Thoracic aorta (tissue), 2 donors: ENCODE measurements at places on chromosomes 3 and 15. TPM values are rescaled to one million over a fixed set of nuclear protein-coding genes. Genes with fewer than 3 reads are reported as not detected.

GRCh38 chr3:13495921-13496723 is 16.0 kb downstream of the HDAC11 start:
- DNase-seq = peak; percentile 41

- DNase-seq = no peak
These were observed 81.0 kb upstream of the ZPLD1 start for GRCh38 chr3:102353805-102354204.

DNA sequence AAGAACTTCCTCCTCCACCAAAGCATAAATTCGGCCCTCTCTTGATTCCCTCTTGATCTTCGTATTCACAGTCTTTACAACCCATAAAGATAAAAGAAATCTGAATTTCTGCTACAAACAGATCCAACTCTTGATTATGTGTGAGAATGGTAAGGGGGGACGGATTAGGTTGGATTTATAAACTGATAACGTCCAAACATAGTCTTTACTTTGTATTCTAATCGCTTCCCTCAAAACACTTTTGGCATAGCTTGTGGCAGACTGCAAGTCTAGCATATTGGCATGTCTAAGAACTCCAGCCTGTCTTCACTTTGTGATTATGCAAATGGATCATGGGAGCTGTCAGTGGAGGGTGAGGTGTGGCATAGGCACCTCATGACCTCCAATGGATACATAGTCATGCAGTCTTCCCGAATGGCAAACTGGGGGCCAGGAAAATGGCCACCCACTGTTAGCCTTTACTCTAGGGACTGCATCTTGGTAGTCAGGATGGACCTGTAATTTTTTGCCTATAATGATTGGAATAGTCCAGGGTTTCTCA is 24.3 kb upstream of the GPR171 start:
- DNase-seq = no peak

DNA sequence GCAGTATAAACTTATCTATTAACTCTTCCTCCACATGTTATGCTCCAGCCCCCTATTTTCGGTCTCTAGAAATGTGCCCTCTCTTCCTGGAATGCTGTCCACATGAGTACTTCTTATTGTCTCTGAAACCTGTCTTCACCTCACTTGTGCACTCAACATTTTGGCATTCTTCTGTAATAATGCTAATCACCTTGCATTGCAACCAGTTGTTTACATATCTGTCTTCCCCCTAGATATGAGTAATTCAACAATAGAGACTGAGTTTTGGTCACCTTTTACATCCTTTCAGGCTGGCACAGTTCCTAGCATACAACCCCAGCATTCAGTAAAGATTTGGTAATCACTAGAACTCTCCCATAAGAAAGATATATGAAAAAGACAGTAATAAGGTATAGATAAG is 17.2 kb downstream of the CCDC80 start:
- DNase-seq = no peak

DNA sequence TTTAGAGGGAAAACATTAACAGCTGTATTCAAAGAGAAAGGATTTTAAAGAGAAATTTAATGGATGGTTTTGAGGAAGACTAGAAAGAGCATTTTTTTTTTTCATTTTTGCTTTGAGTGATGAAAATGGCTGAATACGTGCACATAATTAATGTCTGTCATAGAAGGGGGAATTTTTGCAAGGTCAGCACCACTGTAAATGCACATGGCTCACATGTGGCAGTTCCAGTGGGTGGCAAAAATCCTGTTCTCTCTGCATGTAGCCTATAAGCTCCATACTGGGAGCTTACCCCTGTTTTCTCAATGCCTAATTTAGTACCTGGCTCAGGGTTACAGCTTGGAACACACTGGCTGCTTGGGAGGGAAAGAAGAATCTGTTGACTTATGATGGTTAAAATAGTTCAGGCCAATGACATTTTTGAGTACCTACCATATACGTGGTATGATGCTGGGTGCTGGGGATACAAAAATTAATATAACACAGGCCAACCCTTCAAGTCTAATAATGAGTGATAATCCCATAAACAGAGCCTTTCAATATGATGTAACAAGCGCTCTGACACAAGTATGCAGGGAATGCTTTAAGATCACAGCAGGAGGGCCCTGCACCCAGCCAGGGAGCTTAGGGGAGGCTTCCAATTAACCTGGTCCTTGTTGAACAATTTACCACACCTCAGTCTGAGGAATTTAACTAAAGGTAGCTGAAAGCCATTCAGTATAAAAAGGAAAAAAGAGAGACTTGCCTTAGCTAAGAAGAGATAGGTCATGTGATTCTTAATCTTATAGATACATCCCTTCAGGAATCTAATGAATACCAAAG is 33.0 kb downstream of the HSPBAP1 start:
- DNase-seq = no peak

GRCh38 chr3:183313764-183314163 is 60.7 kb downstream of the B3GNT5 start:
- no peak for DNase-seq

- DNase-seq = no peak
These were observed 49.5 kb downstream of the CMC1 start for GRCh38 chr3:28290863-28291300.

DNA sequence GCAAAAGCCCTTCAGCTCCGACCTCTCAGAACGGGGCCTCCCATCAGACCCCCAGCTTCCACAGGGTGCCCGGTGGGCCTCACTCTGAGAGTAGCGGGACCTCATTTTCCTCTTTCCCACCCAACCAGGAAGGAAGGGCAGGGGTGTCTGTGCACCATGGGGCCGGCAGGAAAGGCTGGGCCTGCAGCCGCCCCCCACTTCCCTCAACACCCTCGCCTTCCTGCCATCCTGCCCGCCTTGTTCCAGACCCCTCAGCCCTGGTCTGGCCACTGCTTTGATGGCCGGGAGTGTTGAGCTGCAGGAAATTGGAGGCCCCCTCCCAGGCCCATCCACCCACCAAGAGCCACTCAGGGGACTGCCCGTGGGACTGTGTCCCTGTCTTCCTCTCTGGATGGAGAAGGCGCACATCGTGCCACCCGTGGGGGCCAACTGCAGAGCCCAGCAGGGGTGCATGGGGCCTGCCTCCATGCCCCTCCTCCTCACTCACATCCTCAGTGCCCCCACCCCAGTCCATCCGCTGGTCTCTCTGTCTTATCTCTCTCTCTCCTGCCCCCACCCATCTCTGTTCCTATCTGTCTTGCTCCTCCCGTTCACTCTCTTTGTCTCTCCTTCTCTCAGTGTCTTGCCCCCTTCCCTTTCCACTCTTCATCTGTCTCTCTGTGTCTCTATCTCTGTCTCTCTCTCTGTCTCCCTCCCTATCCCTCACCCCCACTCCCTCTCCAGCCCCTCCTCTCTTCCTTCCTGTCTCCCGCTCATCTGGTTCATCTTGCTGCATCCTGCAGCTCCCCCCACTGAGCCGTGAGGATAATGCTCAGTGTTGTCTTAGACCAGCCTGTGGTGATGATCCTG is 1.8 kb upstream of the PLXND1 start:
- no peak for DNase-seq

DNA sequence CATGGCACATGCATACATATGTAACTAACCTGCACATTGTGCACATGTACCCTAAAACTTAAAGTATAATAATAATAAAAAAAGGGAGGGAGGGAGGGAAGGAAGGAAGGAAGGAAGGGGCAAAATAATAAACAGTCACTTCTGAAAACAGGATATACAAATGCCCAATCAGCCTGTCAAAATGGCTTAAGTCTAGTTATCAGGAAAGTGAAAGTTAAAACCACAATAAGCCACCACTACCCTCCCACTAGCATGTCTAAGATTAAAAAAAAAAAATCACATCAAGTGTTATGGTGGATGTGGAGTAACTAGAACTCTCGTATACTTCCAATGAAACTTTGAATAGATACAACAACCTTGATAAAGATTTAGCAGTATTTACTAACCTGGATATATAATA is 145.6 kb upstream of the GMNC start:
- no peak for DNase-seq

DNA sequence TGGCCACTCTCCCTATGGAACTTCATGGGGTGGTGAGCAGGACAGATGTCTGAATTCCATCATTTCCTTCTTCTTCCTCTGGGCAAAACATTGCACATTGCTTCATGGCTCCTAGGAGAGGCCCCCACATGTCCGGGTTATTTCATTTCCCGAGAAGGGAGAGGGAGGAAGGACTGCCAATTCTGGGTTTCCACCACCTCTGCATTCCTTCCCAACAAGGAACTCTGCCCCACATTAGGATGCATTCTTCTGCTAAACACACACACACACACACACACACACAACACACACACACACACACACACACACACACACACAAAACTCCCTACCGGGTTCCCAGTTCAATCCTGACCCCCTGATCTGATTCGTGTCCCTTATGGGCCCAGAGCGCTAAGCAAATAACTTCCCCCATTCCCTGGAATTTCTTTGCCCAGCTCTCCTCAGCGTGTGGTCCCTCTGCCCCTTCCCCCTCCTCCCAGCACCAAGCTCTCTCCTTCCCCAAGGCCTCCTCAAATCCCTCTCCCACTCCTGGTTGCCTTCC is 1.9 kb downstream of the RHO start:
- no peak for DNase-seq

DNA sequence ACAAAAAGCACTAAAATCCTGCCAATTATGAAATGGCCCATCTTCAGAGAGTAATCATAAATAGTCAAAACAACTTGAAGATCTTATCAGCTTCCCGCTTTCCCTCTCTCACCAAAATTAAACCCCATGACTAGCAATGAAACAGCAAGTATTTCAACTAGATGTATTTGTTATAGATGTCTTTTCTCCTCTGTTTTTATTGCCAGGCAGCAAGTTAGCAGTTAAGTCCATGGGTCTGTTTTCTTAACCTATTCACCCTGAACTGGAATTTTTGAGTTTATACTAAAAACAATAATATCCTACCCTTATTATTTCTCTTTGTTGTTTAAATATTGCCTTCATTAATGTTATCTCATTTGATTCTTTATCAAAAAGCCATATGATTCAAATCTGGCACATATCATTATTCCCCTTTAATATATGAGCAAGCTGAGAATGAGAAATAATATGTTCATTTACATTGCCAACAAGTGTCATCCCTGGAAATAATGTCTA is 23.3 kb downstream of the AQP9 start:
- DNase-seq = no peak

DNA sequence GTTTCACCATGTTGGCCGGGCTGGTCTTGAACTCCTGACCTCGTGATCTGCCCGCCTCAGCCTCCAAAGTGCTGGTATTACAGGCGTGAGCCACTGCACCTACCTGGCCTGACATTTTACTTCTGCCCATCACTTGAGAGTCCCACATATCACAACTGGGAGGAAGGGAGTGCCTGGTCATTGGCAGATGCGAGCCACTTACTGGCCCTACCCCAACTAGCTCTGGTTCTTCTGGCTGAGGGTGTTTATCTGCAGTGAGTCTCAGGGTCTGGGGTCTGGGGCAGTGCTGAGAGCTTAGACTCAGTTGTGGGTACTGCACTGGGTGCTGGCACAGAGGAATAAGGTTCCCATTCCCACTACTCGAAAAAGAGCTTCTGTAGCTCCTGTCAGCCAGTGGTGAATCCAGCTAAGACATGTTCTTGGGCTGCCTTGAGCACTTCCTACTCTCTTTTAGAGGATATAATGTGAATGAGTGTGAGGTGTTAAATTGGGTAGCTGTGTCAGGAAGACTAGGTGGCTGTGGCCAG is 30.2 kb downstream of the DAG1 start:
- no peak for DNase-seq

- no peak for DNase-seq
These were observed 11.6 kb downstream of the CCNL1 start for GRCh38 chr3:157148196-157148889.

DNA sequence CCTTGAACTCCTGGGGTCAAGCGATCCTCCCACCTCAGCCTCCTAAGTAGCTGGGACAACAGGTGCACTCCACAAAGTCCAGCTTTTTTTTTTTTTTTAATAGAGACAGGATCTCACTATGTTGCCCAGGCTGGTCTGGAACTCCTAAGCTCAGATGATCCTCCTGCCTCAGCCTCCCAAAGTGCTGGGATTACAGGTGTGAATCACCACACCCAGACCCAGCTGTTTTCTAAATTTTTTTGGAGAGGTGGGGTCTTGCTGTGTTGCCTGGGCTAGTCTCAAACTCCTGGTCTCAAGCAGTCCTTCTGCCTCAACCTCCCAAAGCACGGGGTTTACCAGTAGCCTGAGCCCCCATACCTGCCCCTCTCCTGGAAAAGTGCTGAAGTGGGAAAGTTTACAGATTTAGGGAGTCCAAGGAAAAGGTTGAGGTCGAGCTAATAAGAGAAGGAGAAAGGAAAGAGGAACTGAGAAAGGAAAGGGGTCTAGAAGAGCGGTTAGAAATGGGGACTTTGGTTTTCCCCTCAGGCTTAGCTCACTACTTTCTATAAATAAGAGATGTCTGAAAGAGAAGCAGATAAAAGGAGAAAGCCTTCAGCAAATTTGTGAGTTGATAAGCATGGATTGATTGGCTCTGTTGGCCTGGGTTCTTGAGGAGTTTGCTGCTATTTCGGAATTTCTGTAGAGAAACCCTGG is 23.6 kb downstream of the UBE2E1 start:
- no peak for DNase-seq

DNA sequence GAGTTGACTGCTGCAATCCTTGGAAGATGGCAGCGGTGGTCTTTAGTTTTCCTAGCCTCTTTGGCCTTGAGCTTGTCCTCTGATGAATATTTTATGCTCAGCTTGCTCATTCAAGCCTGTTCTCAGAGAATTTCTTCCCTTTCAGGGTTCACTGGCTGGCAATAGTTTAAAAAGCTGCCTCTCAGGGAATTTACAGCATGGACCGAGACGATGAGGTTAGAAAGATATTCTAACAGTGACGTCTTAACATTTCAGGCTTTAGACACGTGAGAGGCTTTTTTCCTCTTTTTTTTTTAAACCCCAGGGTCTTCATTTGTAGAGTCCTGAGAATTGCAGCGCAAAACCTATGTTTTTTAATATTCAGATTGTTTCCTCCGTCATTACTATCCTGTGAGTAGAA is 120.3 kb upstream of the CLSTN2 start:
- no peak for DNase-seq

- DNase-seq = no peak
These were observed 16.1 kb downstream of the FGF7 start for GRCh38 chr15:49438962-49439631.

GRCh38 chr15:40204100-40204499 is 34.8 kb upstream of the PAK6 start:
- no peak for DNase-seq

GRCh38 chr3:11954312-11954934 is 49.8 kb upstream of the SYN2 start:
- no peak for DNase-seq

Gene NRROS
- 17.9 TPM for total RNA-seq

Gene PLA2G4D
- not detected for total RNA-seq

Gene TMEM42
- total RNA-seq = 3.0 TPM
